A549 treated with CpdA at 1 μM for 4 hours (cell line): ENCODE measurements at places on chromosomes 1 and 21. TPM values are rescaled to one million over a fixed set of nuclear protein-coding genes. Genes with fewer than 3 reads are reported as not detected.

MANEAL gene
- total RNA-seq: 22.2 to 27.6 TPM (median 25.3 TPM) in 5 replicates

ARID1A gene
- 29.7 to 33.9 TPM (median 32.5 TPM) in 5 replicates for total RNA-seq

CAP1 gene
- total RNA-seq: 199 to 281 TPM (median 222 TPM) in 5 replicates

CYP4B1 gene
- total RNA-seq: not detected in 5 replicates

OVAAL gene
- 0.05 to 0.19 TPM in 2 of 5 replicates, not detected in the others for total RNA-seq

ALPL gene
- 0.15 to 0.43 TPM (median 0.32 TPM) in 5 replicates for total RNA-seq

RUNX3 gene
- 5.5 to 7.3 TPM (median 6.2 TPM) in 5 replicates for total RNA-seq

PIGR gene
- total RNA-seq: not detected in 5 replicates

SOAT1 gene
- total RNA-seq: 14.6 to 28.7 TPM (median 26.5 TPM) in 5 replicates

LEPROT gene
- total RNA-seq: 33.6 to 39.2 TPM (median 35.0 TPM) in 5 replicates

THEM5 gene
- not detected in 5 replicates for total RNA-seq

TTC34 gene
- 0.03 to 0.08 TPM (median 0.05 TPM) in 5 replicates for total RNA-seq

RAB3B gene
- total RNA-seq: 6.0 to 12.8 TPM (median 7.0 TPM) in 5 replicates

PTTG1IP gene
- 88.1 to 104 TPM (median 99.0 TPM) in 5 replicates for total RNA-seq
